ENCODE measurements at places on chromosomes 5 and 9. TPM values are rescaled to one million over a fixed set of nuclear protein-coding genes. Genes with fewer than 3 reads are reported as not detected.

PALM2AKAP2 gene
- not detected for total RNA-seq

PFN3 gene
- not detected for total RNA-seq

EQTN gene
- total RNA-seq = not detected

IFNK gene
- not detected for total RNA-seq

ENTPD2 gene
- 0.40 TPM for total RNA-seq

INPP5E gene
- total RNA-seq = 19.5 TPM

ADAMTS2 gene
- not detected for total RNA-seq

FCN2 gene
- total RNA-seq = not detected

MVB12B gene
- total RNA-seq = 1.8 TPM

AGXT2 gene
- total RNA-seq = not detected

CLIC3 gene
- 4.9 TPM for total RNA-seq

ESM1 gene
- total RNA-seq = 0.76 TPM

BARHL1 gene
- total RNA-seq = not detected

LRRC26 gene
- not detected for total RNA-seq

OR1J2 gene
- not detected for total RNA-seq

UBE2B gene
- 116 TPM for total RNA-seq

TAF11L10 gene
- total RNA-seq = not detected

STC2 gene
- 23.8 TPM for total RNA-seq

CARD19 gene
- 83.5 TPM for total RNA-seq

NUTM2G gene
- not detected for total RNA-seq

SPINK4 gene
- not detected for total RNA-seq

GRCh38 chr9:31103836-31104235 lies 1280.6 kb upstream of the ACO1 start:
- no peak for DNase-seq

GRCh38 chr9:88889386-88889785 lies 101.9 kb upstream of the S1PR3 start:
- DNase-seq = no peak

GRCh38 chr9:98547606-98548005 lies 161.1 kb downstream of the GABBR2 start:
- no peak for DNase-seq

GRCh38 chr9:115349542-115349941 lies 231.6 kb upstream of the TNC start:
- no peak for DNase-seq

DNA sequence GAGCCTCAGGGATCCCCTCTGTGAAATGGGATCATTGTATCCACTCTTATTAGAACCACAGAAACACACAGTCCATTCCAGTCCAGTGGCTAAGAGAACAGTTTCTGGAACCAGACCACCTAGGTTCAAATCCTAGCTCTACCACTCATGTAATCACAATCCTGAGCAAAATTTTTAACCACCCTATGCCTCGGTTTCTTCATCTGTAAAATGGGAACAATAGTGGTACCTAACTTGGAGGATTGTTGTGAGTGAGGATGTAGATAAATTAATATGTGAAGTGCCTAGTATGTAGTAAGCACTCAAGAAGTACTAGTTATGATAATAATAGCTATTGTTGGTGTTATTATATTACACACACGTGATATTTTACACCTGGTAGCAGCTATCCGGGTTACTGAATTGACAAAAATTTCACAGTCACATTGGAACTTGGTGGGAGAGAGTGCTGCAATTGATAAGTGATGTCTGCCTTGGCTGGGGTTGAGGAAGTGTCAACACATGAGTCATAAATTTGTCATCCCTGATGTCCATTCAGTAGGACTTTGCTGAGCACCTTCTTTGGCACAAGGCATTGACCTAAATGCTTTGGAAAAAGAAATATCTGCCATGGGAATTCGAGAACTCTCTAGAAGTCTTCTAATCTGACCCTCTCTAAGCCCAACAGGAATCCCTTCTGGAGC lies 68.4 kb downstream of the COL27A1 start:
- DNase-seq = no peak

DNA sequence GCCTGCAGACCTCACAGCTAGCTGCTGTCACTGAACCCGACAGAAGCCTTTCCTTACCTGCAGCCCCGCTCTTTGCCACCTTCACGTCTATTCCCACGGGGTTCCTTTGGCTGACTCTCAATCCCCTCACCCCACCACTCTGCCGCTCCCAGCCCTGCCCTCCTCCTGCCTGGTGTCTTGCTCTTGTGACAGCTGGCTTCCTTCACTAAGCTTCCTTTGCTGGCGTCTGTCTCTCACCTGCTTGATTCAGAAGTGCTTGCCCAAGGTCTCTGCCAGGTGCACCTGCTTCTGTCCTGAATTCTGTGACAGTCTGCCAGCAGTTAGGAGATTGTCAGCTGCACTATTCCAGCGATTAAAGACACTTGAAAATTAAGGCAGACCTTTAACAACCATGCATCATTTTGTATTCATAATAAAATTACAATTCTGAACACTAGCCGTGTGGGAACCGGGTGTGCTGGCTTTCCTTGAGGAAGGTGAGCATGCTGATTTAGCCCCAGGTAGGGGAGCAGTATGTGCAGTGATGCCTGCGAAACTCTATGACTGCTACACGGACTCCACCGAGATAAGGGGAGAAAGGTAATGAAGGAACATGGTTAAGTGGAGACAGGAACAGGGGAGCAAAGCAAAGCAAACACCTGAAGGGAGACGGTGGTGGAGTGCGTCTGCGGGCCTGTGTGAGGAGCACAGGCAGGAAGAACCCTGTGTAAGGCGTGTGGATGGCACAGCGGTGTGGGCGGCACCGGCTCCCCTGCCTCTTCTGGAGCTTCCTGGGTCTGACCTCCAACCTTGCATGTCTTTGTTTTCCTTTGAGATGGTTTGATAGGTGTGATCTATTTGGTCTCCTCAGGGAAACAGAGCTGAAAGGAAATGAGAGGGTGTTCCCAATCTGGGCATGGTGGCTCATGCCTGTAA lies 80.1 kb upstream of the CACNA1B start:
- no peak for DNase-seq

GRCh38 chr9:73050065-73050816 lies 97.4 kb upstream of the ALDH1A1 start:
- no peak for DNase-seq

- DNase-seq = no peak
Observed at GRCh38 chr9:8604201-8604600, 804.6 kb upstream of the DMAC1 start.

DNA sequence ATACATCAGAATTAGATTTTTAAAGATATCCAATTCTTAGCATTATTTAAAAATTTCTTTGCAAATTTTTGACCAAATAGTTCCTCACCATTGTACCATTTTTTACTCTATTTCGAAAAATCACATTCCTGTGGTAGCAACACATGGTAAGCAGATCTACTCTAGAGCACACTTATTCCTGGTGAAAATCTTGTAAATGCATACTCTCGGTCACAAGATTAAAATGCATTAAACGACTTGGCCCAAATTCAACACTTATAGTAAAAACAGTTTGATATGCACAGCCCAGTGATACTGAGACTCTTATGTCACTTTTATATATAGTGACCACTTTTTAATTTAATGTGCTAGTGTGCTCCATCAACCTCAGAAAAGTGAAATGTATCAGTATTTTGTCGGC lies 208.8 kb upstream of the TARS1 start:
- DNase-seq = no peak

- no peak for DNase-seq
Observed at GRCh38 chr9:98842510-98842909, 35.0 kb downstream of the GALNT12 start.

- no peak for DNase-seq
Observed at GRCh38 chr9:129712634-129713401, 40.0 kb downstream of the PTGES start.

- no peak for DNase-seq
Observed at GRCh38 chr5:169248550-169248949, 52.4 kb downstream of the SLIT3 start.

- no peak for DNase-seq
Observed at GRCh38 chr5:83496626-83497025, 25.1 kb downstream of the VCAN start.

GRCh38 chr5:33148076-33148513 lies 292.7 kb upstream of the TARS1 start:
- no peak for DNase-seq

GRCh38 chr5:175687231-175687701 lies 29.4 kb downstream of the HRH2 start:
- DNase-seq = no peak

- DNase-seq = no peak
Observed at GRCh38 chr5:160660132-160660531, 191.9 kb downstream of the ATP10B start.

DNA sequence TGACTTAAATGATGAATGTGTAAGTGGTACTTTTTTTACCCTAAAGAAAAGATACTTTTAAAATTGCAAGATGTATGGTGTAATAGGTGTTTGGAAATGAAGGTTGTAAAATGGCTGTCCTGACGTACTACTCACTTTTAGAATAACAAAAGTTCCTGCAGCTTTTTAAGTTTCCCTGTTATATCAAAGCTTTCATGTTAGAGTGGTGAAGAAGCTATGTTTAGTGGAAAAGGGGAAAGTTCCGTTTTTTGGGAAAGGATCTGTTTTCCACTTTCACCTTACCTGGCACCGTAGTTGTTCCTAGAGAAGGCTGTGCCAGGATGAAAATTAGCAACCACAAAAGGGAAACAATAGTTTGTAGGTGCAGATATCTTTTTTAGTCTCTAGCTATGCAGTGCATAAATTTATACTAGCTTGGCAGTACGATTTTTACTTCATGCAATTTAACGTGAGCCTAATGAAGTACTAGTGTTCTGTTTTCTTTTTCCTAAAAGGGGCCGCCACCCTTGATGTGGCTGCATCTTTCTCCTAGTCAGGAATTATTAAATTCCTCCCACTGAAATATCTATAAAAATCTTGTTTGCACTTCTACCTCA lies 1.3 kb downstream of the TNPO1 start:
- DNase-seq = no peak

GRCh38 chr5:56557198-56557597 lies 258.2 kb upstream of the MAP3K1 start:
- DNase-seq = no peak

GRCh38 chr5:134494780-134495179 lies 30.7 kb upstream of the JADE2 start:
- no peak for DNase-seq

DNA sequence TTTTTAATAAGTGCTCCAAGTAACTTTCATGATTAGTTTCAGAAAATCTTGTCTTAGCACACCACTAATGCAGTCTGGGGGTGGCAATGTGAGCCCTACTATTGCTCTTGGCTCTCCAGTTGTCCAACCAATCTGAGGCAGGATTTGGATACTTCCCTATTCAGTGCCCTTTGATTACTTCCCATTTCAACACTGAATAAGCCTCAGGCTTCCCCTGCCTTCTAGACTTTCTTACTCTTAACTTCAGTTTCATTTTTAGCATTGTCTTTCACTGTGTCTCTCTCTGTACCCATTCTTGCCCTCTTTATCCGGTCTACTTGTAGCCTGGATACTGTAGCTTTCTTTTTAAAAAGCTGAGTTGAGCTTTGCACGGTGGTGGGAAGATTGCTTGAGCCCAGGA lies 186.1 kb downstream of the C9orf152 start:
- no peak for DNase-seq

DNA sequence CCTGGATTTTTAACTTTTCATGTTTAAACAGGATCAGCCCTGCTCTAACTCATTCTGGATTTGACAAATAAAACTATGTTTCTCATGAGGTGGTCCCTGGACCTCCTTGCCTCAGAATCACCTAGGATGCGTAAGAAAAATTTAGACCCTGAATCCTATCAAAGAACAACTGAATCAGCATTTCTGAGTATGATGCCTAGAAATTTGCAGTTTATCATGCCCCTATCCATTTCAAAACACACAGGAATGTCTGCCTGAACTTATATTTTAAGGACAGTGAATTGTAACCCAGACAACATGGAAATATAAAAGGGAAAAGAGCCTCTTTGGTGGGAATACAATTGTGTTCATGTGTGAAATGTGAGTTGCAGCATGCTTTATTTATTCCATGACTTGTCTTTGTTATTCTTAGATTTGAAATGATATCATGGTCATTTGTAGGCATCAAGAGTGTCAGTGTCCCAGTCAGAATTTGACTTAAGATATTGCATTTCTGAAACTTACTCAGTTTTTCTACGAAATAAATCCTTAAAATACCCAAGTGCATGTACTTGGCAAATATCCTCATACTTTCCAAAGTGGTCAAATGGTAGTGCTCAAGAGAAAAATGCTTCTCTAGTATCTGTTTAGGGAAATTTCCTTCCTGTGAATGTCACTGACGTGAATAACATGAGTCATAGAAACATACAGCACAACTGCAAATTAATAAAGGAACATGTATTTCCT lies 144.3 kb downstream of the GIN1 start:
- no peak for DNase-seq

GRCh38 chr5:111563031-111563822 lies 50.9 kb upstream of the STARD4 start:
- no peak for DNase-seq

DNA sequence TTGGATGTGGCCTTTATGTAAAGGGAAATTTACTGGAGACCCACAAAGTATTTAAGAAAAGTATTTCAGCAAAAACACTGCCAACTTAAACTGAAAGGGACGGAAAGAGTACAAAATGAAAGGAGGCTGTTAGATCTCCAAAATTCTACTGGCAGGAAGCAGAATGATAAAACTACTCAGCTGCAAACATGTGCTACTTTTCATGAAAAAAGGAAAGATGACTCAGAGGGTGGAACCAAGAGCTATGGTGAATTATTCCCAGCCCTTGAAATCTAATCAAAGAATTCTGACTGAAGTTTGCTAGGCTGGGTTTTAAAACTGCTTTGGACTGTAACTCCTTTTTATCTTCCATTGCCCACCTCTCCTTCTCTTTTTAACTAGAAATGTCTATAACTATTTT lies 58.6 kb upstream of the ZBED3 start:
- DNase-seq = no peak

DNA sequence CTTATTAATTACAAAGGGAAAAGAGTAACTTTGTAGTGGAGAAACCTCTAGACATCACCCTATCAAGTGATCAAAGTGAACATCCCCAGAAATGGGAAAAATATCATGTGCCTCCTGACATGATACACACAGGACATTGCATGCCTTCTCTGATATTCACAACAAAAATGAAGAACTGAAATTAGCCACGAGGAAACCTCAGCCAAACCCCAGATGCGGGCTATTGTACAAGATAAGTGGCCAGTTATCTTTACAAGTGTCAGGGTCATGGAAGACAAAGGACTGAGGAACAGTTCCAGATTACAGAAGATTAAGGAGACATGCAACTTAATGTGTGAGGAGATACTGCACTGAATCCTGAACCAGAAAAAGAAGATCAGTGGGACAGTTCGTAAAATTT lies 23.8 kb upstream of the NPM1 start:
- no peak for DNase-seq

- no peak for DNase-seq
Observed at GRCh38 chr9:113454914-113455761, 8.4 kb upstream of the RGS3 start.

DNA sequence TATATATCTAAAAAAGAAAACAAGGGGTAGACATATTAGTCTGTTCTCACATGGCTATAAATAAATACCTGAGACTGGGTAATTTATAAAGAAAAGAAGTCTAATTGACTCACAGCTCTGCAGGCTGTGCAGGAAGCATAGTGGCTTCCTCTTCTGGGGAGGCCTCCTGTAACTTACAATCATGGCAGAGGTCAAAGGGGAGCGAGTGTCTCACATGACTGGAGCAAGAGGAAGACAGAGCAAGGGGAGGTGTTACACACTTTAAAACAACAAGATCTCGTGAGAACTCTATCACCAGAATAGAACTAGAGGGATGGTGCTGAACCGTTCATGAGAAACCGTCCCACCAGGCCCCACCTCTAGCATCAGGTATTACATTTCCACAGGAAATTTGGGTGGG lies 616.8 kb downstream of the TLE4 start:
- DNase-seq = no peak

All from activated CD4-positive, alpha-beta memory T cell treated with anti-CD3 and anti-CD28 coated beads, Interleukin-2, amount 10 ng/mL, durations not matched to agents 7 days and 5 days (primary cell).